ENCODE measurements at places on chromosomes 11 and 22.
A peak's percentile ranks its signal among the peaks of the same experiment; 100 is the strongest.

DNA sequence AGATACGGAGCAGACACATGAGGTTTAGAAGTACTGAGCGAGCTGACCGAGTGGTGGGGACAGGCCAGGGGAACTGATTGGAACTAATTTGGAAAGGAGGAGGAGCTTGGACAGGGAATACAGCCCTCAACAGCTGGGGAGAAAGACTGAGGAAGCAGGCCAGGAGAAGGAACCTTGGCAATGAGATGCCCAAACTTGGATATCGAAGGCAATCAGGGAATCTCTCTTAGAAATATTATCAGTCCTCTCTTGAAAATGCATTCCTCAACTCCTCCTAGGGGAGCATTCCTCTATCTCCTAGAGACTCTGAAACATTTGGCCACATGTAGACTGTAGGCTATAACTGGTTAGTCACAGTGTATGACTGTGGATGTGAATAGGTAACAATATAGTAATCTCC is 284.6 kb downstream of the GUCY1A2 start:
- no peaks in the 10 kb centered on the region for H3K36me3 ChIP-seq
- H3K4me3 ChIP-seq = no peak overlapping the region
- H3K27ac ChIP-seq = no peak overlapping the region
- H3K4me1 ChIP-seq = no peaks in the 10 kb centered on the region
- DNase-seq = no peak

DNA sequence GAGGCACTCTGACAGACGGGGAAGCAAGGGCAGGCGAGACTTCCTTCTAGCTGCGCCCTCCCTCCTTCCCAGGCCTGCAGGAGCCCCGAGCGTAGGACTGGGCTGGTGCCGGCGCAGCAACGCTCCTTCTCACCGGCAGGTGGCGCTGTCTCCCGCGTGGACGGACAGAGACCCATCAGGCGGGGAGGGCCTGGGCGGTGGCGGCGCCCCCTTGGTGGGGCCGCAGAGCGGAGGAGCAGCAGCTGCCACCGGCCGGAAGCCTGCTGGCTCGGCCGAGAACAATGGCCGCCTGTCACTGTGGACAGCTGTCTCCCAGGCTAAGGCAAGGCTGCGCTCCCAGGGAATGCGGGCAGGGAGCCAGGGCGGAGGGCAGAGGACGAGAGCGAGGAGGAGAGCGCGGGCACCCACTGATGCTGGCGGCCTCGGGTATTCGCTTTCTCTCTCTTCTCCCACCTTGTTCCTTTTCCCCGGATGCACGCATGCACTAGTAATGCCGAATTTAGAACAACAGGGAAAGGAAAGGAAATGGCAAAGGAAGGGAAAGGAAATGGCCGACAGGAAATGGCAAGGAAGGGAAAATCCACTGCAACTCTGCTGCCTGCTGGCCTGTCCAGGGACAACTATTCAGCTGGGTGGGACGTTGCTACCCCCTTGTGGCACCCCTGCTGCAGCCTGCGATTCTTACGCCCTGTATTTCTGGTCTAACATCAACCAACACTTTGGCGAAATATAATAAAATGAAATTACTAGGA is 14.4 kb downstream of the PPM1F start:
- DNase-seq = peak; percentile 93
- H3K4me3 ChIP-seq = peak overlapping the region; percentile 53
- peak overlapping the region; percentile 93 for H3K27ac ChIP-seq
- no peaks in the 10 kb centered on the region for H3K27me3 ChIP-seq
- H3K36me3 ChIP-seq = peaks cover under 1% of the 10 kb centered on the region

GRCh38 chr22:48088251-48088650 is 1325.8 kb downstream of the TBC1D22A start:
- no peak for DNase-seq
- H3K36me3 ChIP-seq = no peaks in the 10 kb centered on the region
- H3K27ac ChIP-seq = no peak overlapping the region
- H3K27me3 ChIP-seq = no peaks in the 10 kb centered on the region

GRCh38 chr11:41245704-41246398 is 213.6 kb downstream of the LRRC4C start:
- H3K27me3 ChIP-seq = no peaks in the 10 kb centered on the region
- no peak for DNase-seq
- no peaks in the 10 kb centered on the region for H3K36me3 ChIP-seq

- no peak overlapping the region for H3K4me3 ChIP-seq
- no peaks in the 10 kb centered on the region for H3K36me3 ChIP-seq
- H3K27me3 ChIP-seq = no peaks in the 10 kb centered on the region
- H3K27ac ChIP-seq = no peak overlapping the region
- DNase-seq = no peak
- H3K4me1 ChIP-seq = no peaks in the 10 kb centered on the region
Observed at GRCh38 chr11:56271092-56271491, 2.9 kb upstream of the OR5T1 start.

- no peak overlapping the region for H3K4me3 ChIP-seq
- no peaks in the 10 kb centered on the region for H3K27me3 ChIP-seq
- no peak for DNase-seq
- H3K36me3 ChIP-seq = no peaks in the 10 kb centered on the region
- no peak overlapping the region for H3K27ac ChIP-seq
- no peaks in the 10 kb centered on the region for H3K4me1 ChIP-seq
Observed at GRCh38 chr22:44406341-44407170, 91.5 kb downstream of the RTL6 start.

DNA sequence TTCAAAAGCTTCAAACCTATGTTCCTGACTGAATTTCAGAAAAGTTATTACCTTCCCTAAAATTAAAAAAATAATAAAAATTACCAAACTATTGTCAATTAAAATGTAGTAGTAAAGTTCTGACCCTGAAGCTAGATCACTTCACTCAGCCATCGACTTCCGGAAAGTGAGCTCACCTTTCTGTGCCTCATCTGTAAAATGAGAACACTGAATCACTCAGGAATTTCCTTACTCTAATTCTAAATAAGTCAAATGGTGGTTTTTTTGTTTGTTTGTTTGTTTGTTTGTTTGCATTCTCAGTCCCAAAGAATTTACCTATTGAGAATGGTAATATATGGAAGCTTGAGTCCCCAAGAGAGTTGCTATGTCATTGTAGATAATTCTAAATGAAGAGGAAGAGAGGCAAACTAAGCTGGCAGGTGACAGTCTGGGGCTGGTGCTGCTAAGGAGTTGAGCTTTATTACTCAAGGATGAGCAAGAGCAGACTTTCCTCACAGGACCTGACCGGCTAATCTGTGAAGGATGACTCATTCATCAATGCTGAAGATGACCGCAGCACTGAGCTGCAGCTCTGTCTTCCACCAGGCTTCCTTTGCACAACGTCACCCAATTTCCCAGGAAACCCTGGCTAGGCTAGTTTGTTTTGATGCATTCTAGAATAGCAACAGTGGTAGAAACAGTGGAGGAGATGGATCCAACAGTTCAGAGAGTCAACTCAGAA is 248.8 kb downstream of the RAB38 start:
- H3K4me3 ChIP-seq = no peak overlapping the region
- H3K36me3 ChIP-seq = no peaks in the 10 kb centered on the region
- DNase-seq = no peak
- H3K27me3 ChIP-seq = no peaks in the 10 kb centered on the region
- no peak overlapping the region for H3K27ac ChIP-seq

- no peaks in the 10 kb centered on the region for H3K27me3 ChIP-seq
- no peak overlapping the region for H3K27ac ChIP-seq
- no peaks in the 10 kb centered on the region for H3K36me3 ChIP-seq
- no peak overlapping the region for H3K4me3 ChIP-seq
Observed at GRCh38 chr11:124190298-124191139, 7.4 kb downstream of the OR10D3 start.

DNA sequence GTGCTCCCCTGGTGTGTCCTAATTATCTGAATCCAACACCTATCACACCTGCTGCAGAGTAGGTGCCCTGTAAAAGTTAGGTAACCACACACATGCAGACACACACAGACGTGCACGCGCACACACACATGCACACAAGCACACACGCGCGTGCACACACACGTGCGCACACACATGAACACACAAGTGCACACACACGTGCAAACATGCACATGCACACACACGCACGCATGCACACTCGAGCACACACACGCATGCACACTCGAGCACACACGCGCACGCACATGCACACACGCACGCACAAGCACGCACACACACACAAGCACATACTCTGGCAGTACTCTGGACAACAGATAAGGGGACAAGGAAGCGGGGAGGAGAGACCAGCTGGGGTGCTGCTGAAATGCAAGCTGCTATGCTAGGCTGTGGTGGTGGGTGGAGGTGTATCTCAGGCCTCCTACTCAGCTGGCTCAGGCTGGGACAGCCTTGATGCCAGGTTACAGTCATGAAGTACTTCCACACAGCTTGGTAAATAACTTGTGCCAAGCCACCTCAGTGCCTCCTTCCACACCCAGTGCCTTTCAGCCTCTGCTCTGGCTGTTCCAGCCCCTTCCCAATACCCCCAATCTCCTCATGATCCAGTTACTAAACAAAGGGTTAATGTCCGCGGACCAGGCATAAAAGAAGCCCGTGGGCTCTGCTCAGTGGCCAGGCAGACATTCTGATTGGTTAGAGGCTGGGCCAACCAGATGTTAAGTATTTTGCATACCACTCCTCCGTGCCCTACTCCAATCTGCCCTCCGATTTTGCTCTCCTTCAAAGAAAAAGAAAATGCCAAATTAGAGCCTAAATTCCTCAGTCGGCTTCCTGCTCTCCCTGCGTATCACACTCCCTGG is 374.1 kb downstream of the TENM4 start:
- DNase-seq = no peak
- H3K4me1 ChIP-seq = no peaks in the 10 kb centered on the region
- no peak overlapping the region for H3K4me3 ChIP-seq
- H3K36me3 ChIP-seq = no peaks in the 10 kb centered on the region
- H3K27me3 ChIP-seq = no peaks in the 10 kb centered on the region

DNA sequence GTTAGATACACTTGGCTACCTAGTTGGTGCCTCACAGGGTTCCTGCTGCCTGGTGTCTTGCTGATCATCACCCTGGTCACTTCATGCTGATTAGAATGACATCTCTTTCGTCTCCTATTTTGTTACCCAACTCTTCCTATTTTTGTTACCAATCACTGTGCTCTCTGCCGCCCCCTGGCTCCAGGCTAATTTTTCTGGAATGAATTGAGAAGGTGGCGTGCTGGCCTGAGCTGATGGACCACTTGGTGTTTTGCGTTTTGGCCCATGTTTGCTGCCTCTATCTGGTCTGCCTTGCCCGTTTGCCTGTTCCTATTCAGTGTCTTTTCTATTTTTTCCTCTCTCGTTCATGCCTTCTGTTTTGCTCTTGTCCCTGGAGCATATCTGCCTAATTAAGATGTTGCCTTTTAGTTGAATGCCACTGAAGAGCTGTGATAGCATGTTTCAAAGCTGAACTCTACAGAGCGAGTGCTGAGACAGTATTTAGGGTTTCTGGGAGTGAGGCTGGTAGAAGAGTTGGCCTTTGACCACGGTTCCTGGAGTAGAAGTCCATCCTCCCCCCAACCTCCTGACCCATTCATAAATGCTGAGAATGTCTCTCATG is 5.9 kb upstream of the ATF4 start:
- H3K27ac ChIP-seq = no peak overlapping the region
- no peaks in the 10 kb centered on the region for H3K4me1 ChIP-seq
- no peak overlapping the region for H3K4me3 ChIP-seq
- no peaks in the 10 kb centered on the region for H3K27me3 ChIP-seq
- peaks cover 33% of the 10 kb centered on the region for H3K36me3 ChIP-seq
- DNase-seq = no peak

DNA sequence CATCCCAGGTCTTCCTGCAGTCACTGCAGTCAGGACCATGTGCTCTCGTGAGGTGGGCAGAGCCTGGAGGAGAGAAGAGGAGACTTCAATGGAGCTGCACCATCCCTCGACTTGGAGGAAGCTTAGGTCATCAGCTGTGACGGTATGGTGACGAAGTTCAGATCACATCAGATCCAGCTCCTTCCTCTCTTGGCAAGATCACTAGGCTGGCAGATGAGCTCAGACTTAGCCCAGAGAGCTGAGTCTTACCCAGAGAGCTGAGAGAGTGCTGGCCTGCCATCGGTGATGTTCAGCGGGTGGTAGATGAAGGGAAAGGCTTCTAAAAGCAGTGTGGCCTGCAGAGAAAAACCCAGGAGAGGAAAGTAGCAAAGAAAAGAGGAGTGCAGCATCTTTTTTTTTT is 1.8 kb upstream of the SLC15A3 start:
- no peaks in the 10 kb centered on the region for H3K36me3 ChIP-seq
- H3K4me3 ChIP-seq = no peak overlapping the region
- no peak overlapping the region for H3K27ac ChIP-seq
- DNase-seq = no peak
- no peaks in the 10 kb centered on the region for H3K27me3 ChIP-seq

DNA sequence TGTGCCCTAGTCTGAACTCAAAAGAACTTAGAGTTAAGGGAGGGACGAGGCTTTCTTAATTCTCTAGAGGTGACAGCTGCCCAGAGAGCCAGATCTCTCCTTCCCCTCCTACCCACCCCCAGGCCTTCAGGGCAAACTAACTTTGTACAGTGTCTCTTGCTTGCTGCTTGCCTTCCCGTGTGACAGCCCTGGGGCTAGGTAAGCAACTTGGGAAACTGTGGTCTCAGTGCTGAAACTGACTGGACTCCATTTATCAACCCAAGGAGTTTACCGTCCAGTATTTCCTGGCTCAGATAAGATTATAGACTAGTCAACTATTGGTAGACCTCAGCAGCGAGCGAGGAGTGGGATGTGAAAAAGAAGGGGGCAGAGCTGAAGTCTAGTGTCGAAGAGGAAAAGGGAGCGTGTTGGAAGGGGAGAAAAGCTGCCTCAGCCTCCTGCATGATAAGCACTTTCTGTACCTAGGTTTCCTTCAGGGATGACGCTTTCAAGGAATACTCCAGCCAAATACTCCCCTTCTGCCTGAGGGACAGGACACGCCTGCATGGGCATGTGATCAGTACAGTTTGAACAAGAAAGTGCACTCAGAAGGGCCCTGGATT is 43.3 kb upstream of the WEE1 start:
- no peaks in the 10 kb centered on the region for H3K4me1 ChIP-seq
- no peak overlapping the region for H3K27ac ChIP-seq
- no peaks in the 10 kb centered on the region for H3K27me3 ChIP-seq
- H3K4me3 ChIP-seq = no peak overlapping the region
- no peaks in the 10 kb centered on the region for H3K36me3 ChIP-seq

DNA sequence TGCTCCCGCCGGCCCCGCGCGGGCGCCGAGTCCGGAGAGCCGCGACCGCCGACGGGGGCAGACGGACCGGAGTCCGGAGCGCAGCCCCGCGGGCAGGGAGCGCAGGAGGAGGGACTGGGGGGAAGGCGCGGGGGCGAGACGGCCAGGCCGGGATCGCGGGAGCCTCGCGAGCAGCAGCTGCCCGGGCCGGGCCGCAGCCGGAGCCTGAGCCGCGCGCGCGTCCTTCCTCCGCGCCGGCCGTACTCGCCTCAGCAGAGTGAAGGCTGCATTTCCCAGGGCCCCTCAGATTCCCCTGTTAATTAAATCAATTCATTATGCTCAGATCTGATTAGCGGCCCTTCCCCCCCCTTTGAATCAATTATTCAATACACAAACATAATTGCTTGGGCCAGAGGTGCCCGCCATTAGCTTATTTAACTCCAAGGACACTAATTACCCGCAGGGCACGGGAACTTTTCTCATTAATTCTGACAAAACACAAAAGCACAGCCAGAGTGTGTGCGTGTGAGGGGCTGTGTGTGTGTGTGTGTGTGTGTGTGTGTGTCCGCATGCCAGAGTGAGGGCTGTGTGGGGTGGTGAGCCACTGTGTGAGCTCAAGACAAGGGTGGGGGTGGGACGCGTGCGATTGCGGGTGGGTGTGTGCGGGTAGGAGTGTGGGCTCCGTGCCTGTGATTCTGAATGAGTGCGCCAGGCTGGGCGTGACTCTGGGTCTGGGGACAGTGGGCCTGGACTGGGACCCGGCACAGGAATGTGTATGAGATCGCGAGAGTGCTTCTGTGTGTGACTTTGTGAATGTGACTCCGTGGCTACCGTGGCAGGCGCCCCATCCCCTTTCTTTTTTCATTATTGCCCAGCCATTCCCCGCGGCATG is 5.1 kb upstream of the LMO1 start:
- H3K36me3 ChIP-seq = no peaks in the 10 kb centered on the region
